ENCODE measurements at places on chromosomes 2 and 18.

DNA sequence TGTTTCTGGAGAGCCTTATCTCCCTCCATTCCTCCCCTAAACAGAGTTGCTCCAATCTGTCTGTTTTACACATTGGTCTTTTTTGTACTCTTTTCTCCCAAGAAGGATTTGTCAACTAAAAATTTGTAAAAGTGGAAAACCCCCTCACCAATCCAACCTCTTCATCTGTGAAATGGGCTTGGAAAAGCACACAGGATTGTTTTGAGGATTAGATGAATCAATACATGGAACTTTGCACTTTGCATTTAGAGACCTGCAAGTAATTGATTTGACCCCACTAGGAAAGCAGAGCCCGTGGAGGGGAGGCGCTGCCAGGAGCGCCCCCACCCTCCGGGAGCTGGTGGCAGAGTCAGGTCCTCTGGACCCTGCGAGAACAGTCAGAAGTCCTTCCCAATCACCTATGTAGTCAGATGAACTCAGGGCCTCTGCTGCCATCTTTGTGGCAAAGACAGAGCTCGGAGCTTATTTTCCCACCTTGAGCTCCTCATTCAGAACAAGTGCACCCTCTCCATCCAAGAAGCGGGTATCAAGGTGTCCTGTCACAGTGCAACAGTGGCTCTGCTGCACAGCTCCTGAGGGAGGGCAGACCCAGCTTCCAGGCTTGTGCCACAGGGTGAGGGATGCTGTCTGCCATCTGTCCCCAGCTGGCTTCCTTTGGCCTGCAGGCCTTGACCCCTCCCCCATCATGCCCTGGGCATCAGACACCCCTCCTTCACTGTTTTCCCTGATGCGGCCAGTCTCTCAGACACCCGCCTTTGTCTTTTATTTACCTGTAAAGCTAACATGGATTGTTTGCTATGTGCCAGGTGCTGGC is 1.7 kb upstream of the TMEM185B start:
- DNase-seq = no peak

- no peak for DNase-seq
Measured at GRCh38 chr2:117536139-117536538, 278.4 kb upstream of the DDX18 start.

DNA sequence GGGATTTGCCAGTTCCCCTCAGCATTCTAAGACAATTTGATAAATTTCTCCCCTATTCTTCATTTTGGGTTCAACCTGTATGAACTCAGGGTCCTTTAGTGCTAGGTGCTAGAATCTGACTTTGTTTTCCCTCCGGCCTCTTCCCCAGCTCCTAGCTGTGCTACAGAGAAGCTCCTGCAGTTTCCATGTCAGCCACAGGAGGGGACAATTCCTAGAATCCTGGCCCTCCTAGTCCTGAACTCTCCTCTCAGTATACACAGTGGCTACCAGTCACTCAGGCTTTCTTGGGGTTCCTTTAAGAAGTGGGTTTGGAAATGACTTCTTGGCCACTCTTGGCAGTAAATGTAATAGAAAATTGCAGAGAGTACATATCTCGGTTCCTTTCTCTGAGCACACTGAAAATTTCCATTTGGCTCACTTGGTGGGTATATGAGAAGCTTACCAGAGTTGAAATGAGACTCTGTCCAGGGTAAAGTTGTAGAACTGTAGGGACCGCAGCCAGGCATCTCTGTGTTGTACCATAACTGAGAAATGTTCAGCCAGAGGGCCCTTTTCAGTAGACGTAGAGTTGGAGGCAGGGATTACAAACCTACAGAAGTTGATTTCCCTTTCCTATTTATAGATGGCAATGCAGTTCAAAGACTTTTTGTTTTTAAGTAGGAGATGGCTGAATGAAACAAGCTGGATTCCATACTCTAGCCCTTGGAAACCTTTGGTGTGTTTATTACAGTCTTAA is 5.0 kb upstream of the CHST10 start:
- no peak for DNase-seq

GRCh38 chr2:151029406-151030157 is 232.1 kb downstream of the RBM43 start:
- no peak for DNase-seq

DNA sequence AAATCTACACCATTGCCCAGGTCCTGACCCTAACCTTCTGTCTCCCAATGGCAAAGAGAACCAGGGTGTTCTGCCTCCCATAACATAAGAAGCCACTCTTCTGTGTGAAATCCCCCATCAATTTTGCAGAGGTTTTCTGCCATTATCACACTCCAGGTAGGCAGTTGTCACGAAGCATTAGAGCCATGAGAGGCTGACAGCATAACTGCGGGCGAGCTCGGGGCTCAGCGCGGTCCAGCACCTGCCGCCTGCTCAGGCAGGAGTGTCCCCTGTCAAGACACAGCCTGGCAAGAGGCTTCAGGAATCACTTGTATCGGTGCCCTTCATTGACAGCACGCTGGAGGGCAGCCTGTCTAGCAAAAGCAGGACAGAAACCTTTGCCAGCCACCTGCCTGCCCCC is 251.2 kb downstream of the SATB2 start:
- DNase-seq = no peak

GRCh38 chr2:65436824-65437221 is 4.4 kb upstream of the SPRED2 start:
- DNase-seq = peak; percentile 40

- DNase-seq = no peak
Measured at GRCh38 chr2:96158554-96158940, 13.3 kb upstream of the DUSP2 start.
